ENCODE measurements at places on chromosomes 7 and 10.

- DNase-seq: no peak
Observed at GRCh38 chr7:132419542-132419941, 156.7 kb downstream of the PLXNA4 start.

DNA sequence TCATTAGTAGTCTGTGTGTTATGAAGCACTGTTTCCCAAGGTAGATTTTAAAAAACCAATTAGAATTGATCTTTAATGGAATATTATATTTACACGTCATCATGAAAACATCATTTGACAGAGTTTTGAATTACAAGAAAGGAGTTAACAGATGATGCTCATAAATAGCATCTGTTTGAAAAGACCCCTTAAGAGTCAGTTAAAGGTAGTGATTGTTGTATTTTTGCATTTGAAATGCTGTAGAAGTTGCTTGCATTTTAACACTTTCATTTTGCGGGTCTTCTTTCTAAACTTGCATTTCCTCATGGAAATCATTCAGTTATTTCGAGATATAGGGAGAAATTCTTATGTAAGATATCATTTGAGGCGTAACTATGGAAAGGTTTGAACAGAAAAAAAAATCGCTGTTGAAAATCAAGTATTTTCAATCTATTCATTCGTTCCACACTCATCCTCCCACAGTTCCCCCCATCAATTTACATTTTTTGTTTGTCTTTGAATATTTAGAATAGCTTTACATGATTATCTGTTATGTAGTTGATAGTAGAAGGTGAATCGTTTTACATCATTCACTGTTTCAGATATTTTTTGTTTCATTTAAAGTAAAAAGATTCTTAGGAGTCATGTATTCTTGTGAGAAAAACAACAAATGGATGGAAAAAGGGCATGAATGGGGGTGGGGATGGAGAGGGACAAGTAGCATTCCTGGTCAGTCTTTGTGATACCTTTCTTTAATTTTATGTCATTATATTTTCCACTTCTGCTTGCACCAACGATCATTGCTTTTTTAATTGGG lies 3.0 kb upstream of the SKIDA1 start:
- DNase-seq: no peak

- no peak for DNase-seq
Observed at GRCh38 chr7:157726764-157727163, 390.0 kb downstream of the DNAJB6 start.

- DNase-seq: no peak
Observed at GRCh38 chr10:132702601-132703418, 83.1 kb downstream of the NKX6-2 start.

- no peak for DNase-seq
Observed at GRCh38 chr7:42739638-42740037, 172.2 kb downstream of the C7orf25 start.

DNA sequence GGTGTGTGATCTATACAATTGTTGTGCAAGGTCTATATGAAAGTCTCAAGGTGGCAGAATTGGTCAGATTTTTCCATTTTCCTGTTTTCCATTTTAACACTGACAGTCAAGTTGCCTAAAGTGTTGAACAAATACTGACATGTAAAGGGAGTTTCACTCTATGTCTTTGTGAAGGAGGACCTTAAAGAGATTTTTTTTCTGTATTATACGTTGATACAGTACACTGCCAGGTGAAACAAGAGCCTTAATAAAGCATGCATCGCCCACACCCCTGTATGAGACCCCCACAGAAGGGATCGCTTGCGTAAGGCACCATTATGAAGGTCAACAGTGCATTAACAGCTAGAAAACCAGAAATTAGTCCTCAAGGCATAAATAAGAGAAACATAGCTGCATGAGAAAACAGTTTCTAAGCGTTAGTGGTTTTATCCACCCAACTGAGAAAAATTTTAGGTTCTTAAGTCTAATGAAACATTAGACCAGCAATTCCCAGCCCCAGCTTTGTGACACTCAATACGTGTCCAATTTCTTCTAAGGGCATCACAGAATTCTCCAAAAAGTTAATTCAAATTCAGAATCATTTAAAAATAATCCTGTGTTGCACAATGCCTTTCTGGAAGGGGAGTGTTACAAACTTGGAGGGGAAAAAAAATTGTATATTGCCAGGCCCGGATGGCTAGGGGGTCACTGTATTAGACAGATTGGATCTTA lies 6.9 kb downstream of the KLF6 start:
- no peak for DNase-seq

DNA sequence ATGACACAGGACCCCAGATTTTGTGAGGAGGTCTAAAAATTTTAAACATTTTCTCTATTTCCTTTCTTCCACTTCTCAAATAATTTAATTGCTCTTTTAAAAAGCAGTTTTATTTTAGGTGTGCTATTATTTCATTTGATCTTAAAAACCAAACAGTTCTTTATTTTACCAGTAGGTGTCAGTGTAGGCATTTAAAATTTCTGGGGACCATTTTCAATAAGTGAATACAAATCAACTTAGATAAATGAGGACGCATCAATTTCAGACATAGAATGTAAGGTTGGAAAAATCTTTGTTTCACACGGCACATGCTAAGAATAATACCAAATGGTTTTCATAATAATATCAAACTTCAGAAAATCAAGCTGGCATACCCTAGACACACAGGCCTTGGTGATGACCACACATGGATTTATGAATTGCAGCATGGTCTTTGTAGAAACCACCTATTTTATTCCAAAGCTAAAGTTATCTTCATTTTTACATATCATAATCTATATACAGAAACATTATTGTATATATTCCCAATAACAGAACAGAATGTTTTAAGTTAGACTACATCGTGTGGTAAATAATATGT lies 127.6 kb upstream of the SLC26A5 start:
- no peak for DNase-seq

- no peak for DNase-seq
Observed at GRCh38 chr7:113922049-113922448, 3.2 kb upstream of the PPP1R3A start.
